CD4-positive, alpha-beta T cell treated with Interleukin-17A for 4 hours (primary cell): ENCODE measurements at places on chromosomes 3 and 15.

- DNase-seq: no peak
Observed at GRCh38 chr3:38472342-38472741, 18.7 kb downstream of the ACVR2B start.

DNA sequence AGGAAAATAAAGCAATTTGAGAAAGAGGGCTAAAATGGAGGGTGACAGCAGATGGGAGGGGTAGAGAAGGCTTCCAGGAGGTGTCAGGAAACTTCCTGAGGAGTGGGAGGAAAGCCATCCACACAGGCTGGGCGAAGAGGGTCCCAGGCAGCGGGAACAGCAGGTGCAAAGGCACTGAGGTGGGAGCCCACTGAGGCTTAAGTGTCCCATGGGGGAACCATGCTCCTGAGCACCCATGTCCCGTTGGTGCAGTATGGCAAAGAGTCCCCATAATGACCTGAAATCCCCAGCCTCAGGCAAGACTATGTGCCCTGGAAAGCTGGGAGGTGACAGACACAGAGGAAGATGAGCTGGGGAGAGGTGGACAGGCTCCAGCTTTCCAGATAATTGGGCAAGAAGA lies 30.0 kb downstream of the CFAP100 start:
- no peak for DNase-seq

DNA sequence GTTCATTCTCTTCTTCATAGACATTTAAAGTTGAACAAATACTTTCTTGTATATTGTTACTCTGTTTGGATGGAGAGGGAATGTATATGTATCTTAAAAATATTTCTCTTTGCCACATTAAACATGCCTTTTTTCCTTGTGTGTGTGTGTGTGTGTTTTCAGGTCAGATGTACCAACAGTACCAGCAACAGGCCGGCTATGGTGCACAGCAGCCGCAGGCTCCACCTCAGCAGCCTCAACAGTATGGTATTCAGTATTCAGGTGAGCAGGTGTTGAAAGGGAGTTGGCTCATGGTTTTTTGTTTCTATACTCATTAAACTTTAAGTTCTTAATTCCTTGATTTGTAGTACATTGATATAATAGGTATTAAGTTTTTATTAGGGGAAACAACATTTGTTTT lies 35.4 kb downstream of the TFG start:
- DNase-seq: no peak

GRCh38 chr15:69498282-69498681 lies 45.7 kb downstream of the RPLP1 start:
- no peak for DNase-seq

- no peak for DNase-seq
Observed at GRCh38 chr15:101368086-101368780, 73.2 kb upstream of the SNRPA1 start.

- DNase-seq: peak; percentile 17
Observed at GRCh38 chr15:44554934-44555723, 18.2 kb downstream of the EIF3J start.

DNA sequence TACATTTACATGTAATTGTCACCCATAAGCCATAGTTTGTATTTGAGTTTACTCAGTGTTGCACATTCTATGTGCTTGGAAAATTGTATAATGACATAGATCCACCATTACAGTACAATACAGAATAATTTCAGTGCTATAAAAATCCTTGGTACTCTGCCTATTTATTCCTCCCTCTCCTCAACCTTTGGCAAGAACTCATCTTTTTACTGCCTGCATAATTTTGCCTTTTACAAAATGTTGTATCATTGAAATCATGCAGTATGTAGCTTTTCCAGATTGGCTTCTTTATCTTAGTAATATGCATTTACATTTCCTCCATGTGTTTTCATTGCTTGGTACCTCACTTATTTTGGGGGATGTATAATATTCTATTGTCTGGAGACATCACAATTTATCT lies 786.9 kb upstream of the SEMA6D start:
- DNase-seq: no peak

- DNase-seq: no peak
Observed at GRCh38 chr15:31062310-31062847, 39.1 kb downstream of the TRPM1 start.

- DNase-seq: no peak
Observed at GRCh38 chr3:135127946-135128470, 332.9 kb downstream of the EPHB1 start.

GRCh38 chr3:117277816-117278215 lies 568.2 kb downstream of the TUSC7 start:
- no peak for DNase-seq

DNA sequence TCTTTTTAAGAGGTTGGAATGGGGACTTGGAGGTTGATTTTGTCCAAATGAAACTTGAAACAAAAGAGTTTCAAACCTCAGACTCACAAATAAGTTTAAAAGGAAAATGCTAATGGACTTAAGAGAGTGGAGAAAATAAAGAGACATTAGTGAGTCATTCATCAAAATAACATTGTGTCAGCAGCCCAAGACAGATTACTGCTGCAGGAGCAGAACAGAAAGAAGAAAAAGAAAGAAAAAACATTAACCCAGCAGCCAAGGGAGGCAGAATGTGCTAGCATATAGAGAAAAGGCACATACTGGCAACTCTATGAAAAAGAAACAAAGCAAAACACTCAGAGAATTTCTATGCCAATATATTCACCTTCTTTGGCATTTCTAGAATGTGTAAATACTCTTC lies 42.6 kb downstream of the ADAMTS9 start:
- no peak for DNase-seq

DNA sequence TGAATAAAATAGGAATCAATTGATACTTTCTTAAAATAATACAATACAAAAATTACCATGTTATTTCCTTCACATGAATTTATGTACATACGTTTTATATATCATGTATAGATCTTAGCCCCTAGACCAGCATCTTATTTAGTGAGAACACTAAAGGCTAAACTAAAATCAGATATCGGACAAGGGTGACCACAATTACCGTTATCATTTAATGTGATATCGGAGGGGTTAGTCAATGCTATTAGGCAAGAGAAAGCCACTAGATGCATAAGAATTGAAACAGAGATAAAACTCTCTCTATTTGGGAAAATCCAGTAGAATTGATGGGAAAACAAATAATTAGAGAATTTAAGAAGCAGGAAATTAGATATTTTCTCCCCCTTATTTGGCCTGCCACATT lies 46.5 kb upstream of the TIMP4 start:
- DNase-seq: no peak

DNA sequence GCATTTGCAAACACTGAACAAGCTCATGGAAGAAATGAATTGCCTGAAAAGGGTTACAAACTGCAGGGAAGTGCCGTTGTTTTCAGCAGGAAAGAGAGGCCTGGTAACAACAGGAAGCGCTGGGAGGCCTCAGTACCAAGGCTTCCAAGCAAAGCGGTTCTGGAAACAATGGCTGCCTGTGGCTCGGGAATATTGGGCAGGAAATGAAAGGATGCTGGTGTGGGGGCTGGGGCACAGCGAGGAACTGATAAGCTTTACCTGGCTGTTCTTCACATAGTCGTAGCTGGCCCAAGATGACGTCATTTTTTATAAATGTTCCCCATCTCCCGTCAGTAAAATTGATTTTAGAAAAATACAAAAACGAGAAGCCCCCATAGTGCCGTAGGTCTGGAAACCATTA lies 55.9 kb downstream of the ARHGAP31 start:
- no peak for DNase-seq
